ENCODE measurements at places on chromosomes 1 and 21.

DNA sequence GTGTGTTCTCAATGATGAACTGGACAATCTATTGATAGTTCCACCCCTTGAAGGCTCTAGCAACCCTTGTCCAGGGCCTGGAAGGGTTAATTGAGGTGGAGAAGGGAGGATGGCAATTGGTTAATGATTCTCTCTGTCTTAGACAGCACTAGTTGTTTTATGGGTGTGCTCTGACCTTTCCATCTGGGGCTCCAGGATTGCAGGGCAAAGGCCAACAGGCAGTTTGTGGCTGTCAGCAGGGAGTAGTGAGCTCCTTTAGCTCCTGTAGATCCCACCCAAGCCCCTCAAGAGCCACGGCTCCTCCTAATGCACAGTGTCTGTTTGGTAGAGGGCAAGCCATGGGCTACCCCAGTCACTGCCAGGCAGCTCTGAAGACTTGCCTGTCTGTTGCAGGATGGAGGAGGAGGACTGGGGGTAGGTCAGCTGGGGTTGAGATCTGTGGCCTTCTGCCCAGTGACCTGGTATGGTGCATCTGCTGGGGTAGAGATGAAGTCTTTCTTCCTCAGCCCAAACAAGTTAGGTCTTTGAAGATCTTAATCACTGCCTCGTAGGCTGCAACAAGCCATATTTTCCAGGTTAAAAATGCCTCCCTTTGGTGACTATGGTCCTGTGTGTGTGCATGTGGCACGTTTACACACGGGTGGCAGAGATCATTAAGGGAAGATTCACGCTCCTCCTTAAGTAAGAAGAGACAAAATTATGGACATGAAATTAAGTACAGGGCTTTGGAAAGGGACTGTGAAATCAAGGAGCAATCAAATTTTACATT lies 7.7 kb downstream of the MROH7 start:
- DNase-seq: no peak

- DNase-seq: no peak
Observed at GRCh38 chr1:40057310-40058030, 16.9 kb downstream of the CAP1 start.

- DNase-seq: no peak
Observed at GRCh38 chr21:26595971-26596370, 22.9 kb upstream of the CYYR1 start.

- no peak for DNase-seq
Observed at GRCh38 chr1:22875241-22875640, 97.4 kb downstream of the LACTBL1 start.

All from fibroblast of the conjunctiva (primary cell).